ENCODE measurements at places on chromosomes 6 and 20.

- peak; percentile 46 for DNase-seq
Observed at GRCh38 chr6:3585320-3585935, 128.6 kb upstream of the SLC22A23 start.

DNA sequence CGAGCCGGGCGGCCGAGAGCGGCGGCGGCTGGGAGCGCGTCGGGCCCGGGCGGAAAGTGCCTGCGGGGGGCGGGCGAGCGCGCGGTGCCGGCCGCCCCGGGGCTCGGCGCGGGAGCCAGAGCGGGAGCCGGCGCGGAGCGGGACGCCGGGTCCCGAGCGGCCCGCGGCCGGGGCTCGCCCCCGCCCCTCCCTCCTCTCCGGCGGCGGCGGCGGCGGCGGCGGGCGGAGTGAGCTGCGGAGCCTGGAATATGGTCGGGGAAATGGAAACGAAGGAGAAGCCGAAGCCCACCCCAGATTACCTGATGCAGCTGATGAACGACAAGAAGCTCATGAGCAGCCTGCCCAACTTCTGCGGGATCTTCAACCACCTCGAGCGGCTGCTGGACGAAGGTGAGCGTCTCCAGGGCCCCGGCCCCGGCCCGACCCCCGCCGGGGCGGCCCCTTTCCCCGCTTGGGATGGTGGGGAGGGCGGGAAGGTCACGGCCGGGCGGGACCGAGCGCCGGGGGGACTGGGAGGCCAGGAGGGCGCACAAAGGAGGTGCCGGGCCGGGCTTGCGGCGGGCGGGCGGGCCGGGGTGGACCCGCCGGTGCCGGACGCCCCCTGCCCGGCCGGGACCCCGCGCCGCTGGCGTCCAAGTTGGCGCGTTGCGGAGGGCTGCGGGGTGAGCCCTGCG is 565 bp downstream of the QKI start:
- no peak for DNase-seq

GRCh38 chr6:30763618-30764489 is 19.5 kb upstream of the IER3 start:
- no peak for DNase-seq

DNA sequence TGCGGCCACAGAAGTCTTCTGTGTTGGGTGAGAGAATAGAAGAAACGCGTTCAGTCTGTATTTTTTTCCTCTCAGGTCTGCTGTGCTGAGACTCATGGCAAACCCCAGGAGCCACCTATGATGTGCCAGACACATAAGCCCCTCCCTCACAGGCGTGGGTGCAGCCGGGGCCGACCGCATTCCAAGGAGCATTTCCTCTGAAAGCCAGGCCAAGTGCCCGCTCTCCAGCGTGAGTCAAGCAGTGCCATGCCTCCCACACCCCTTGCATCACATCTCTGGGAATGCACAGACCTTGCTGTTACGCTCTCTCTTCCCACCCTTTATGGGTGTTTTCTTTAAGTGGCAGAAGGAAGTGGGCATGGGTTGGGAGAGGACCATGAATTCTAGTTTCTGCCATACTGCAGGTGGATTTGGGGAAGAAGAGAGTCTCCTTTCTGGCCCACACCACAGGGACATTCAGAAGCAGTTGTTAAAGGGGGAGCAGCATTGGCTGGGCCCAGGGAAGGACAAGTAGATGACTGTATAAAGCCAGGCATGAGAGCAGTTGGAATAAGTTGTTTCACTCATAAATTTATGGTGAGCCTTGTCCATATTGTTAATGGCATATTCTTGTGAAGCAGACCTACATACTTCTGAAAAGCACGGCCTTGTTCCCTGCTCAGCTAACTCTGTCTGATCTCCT is 37.1 kb upstream of the TFAP2A start:
- DNase-seq = peak; percentile 12

- DNase-seq = peak; percentile 86
Observed at GRCh38 chr6:131755597-131755996, 44.8 kb upstream of the CTAGE9 start.
